ENCODE measurements at places on chromosomes 16 and 17.

- no peak for DNase-seq
Observed at GRCh38 chr16:24936151-24936550, 79.0 kb downstream of the ARHGAP17 start.

- no peak for DNase-seq
Observed at GRCh38 chr17:8016632-8017424, 14.4 kb downstream of the GUCY2D start.

GRCh38 chr17:77516902-77517301, 376.1 kb downstream of the SEC14L1 start:
- DNase-seq, result no peak

GRCh38 chr17:66386498-66387351, 84.3 kb downstream of the PRKCA start:
- no peak for DNase-seq

- DNase-seq, result no peak
Observed at GRCh38 chr17:31427684-31428083, 36.2 kb downstream of the RAB11FIP4 start.

DNA sequence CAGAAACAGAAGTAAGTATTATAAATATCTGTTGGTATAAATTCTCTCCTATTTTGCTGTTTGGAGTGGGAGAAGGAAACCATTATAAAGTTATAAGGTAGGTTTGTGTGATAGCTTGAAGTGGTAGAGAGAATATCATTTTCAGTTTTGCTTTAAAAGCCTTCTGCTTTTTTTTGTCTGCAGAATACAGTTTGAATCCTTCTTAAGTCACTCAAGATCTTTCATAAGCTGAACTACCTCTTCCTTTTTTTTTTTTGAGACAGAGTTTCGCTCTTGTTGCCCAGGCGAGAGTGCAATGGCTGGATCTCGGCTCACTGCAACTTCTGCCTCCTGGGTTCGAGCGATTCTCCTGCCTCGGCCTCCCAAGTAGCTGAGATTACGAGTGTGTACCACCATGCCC, 9.0 kb downstream of the ATAD5 start:
- no peak for DNase-seq

GRCh38 chr17:5841862-5842261, 228.3 kb upstream of the WSCD1 start:
- DNase-seq, result no peak

GRCh38 chr16:88309174-88309907, 73.4 kb upstream of the ZNF469 start:
- DNase-seq, result no peak

DNA sequence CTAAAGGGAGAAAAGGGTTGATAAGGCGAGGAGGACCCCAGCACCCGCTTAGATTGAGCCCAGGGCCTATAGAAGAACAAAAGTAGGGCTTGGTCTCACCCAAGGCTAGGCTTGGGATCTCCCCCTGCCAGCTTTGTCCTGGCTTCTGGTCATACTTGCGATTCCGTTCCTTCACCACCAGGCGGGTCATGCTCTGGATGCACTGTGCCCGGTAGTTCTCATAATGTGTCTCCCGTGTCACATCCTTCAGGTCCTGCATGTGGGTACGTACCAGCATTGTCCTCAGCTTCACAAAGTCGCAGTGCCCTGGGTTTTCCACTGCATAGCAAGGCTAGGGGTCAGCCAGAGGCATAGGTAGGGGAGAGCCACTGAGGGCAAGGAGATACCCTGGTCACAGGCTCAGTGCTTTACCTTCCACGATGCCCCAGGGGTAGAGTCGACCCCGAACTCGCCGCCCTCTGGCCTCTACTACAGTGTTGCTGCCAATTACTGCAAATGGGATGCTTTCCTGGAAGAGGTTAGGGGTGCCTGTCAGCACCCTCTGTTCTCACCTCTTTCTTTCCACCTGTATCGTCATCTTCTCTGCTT, 6.5 kb upstream of the MTMR4 start:
- DNase-seq, result no peak

DNA sequence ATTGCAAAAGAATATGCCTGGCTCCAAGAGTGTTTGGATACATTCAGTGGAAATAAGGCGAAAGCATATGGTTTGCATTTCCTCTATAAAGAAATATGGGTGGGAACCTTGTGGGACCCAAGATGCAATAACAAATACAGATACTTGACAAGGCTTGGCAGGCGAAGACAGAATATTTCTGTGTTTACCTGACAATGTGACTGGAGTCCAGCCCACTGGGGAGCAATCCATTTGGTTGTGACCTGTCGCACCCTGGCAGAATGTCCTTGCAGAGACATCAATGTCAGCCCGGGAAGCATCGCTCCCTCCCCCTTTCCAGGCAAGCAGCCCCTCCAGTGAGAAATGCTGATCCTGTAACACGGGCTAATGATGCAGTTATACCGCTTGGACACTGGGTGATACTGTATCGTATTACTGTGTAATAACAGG, 296.6 kb downstream of the MAF start:
- DNase-seq, result no peak

- DNase-seq, result no peak
Observed at GRCh38 chr16:11992586-11993524, 16.3 kb downstream of the SNX29 start.

DNA sequence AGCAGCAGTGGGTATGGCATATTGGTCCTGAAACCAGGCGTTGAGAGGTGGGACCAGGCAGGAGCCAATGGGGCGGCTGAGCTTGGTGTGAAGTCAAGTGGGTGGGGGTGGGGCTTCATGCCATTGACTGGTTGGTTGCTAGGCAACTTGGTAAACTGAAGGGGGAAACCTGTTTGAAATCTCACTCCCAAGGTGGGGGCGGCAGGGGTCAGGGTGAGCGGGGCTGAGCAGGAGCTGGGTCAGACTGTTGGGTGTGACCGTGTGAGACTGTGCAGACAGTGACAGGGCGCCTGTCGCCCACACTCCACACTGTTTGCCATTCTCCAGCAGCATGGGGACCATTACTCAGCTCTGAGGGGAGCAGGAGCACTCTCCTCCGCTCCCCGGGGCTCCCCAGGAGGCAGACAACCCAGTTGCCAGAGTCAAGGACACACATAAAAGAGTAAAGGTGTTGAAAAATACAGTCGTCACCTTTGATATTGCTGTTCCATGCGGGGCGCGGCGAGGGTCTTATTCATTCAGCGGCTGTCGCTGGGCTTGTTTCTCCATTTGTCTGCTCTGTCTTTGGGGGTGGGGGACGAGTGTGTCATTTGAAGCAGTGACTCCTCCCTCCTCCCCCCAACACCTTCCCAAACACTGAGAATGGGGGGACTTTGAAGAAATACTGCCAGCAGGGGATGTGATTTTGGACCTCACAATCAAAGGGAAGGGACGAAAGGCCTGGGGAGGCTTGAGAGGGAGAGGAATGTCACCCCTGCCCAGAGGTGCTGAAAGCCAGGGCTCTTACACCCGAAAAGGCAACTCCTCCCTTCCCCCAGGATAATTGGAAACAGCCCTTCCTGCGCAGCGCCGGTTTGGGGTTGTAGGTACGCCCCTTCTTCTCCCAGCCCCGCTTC, 1.2 kb upstream of the EFNB3 start:
- DNase-seq, result no peak

- no peak for DNase-seq
Observed at GRCh38 chr17:17220529-17220928, 14.4 kb upstream of the PLD6 start.

DNA sequence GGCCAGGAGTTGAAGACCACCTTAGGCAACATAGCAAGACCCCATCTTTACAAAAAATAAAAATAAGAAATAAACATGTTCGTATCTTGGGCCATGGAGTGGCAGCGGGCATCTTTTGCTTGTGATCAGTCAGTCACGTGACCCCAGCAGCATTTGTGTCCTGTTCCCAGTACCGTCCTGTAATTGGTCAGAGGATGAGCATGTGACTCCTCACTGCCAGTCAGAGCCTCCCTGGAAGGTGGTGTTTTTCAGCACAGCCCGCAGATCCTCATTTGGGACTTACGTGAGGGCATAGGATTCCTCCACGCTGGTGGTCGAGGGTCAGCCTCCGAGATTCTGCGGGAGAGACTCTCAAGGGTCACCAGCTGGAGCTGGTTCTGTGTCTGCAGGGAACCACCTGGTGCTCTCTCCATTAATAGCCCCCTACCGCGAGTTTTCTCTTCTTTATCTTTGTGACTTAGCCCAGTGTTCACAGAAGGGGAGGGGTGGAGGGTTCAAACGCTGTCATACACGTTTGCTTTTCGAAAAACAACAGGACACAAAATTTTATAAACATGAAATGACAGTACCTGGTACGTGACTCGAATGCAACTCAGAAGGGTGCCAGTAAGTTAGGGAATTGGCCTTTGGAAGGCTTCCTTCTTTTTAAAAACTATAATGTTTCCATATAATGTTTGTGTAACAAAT, 17.2 kb downstream of the MRC2 start:
- DNase-seq, result no peak

- no peak for DNase-seq
Observed at GRCh38 chr16:19837331-19837980, 47.2 kb downstream of the GPRC5B start.

All from NCI-H187 (cell line).